EH (cell line): ENCODE measurements at places on chromosomes 6 and 20.

DNA sequence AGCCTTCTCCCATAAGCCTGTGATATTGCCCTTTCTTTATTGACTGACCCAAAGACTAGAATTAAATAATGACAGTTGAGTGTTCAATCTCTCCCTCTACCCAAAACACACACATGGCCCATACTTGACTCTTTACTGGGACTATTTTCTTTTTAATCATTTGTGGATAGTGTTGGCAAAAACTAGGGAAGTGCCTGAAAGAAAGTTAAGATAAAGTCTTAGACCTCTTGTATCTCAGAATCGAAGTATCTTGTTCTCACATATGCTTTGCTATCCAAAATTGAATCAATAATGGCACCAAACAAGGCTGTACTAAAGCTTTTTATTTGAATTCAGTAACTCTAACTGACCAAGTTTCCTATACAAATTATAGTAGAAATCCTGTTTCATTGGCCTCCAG lies 19.0 kb downstream of the TMEM244 start:
- no peak for DNase-seq

DNA sequence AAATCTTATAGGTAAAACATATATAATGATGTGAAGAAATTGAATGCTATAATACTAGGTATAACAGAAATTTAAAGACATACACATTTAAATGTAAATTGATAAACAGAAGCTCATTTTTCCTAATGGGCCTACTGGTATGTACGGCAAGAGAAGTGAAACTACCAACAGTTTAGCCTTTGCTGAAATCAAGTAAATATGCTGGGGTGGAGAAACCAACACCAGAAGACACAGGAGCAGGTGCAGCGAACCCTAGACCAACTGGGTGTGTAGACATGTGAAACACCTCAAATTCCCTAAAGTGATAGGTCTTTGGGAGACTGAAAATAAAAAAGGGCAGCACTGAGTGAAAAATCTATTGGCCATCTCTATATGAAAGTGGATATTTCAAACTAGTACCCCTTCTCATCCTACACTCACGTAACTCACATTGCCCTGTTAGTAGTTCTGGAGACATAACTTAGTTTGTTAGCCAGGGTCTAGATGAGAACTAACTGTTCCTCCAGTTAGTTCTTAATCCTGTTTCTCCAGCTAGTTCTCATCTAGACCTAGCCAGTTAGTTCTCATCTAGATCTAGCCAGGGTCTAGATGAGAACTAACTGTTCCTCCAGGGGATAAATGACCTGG lies 53.1 kb downstream of the SLC35D3 start:
- DNase-seq, result no peak

- DNase-seq, result no peak
These were observed 1006.8 kb upstream of the MANEA start for GRCh38 chr6:94570581-94570980.

GRCh38 chr20:4684837-4685413 lies 36.8 kb upstream of the PRND start:
- DNase-seq, result peak; percentile 73

DNA sequence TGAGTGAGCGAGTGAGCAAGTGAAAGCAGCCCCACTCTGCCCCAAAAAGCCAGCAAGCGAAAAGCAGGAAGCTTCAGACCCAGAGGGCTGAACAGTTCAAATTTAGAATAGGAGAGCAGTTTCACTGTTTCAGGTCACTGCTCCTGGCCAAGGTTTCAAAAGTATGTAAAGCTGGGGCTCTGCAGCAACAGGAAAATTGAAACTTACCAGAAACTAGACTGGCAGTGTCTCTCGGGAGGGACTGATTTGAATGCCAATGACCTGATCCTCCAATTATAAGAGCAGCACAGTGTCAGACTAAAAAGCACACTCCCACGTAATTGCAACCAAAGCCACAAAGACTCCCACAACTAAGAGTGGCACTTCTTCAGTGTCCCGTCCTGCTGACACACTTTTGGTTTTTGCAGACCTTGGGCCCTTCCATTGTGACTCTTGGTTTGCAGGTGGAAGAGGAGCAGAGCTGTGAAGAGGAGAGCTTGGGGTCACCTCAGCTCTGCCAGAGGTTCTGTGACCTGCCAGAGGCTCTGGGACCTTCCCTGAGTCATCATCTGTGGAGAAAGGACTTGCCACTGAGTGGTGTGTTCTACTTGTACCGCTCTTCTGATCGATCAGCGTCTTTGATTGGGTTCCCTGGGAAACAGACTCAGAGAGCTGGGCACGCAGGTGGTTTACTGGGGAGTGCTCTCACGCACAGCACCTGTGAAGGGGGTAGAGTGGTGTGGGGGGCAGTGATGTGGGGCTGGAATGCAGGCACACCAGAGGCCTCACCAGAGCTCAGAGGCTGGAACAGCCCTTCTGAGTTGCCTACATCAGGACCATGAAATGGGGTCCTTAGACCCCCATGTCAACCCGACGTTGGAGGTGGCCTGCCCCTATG lies 52.7 kb upstream of the PTGIS start:
- DNase-seq, result no peak

DNA sequence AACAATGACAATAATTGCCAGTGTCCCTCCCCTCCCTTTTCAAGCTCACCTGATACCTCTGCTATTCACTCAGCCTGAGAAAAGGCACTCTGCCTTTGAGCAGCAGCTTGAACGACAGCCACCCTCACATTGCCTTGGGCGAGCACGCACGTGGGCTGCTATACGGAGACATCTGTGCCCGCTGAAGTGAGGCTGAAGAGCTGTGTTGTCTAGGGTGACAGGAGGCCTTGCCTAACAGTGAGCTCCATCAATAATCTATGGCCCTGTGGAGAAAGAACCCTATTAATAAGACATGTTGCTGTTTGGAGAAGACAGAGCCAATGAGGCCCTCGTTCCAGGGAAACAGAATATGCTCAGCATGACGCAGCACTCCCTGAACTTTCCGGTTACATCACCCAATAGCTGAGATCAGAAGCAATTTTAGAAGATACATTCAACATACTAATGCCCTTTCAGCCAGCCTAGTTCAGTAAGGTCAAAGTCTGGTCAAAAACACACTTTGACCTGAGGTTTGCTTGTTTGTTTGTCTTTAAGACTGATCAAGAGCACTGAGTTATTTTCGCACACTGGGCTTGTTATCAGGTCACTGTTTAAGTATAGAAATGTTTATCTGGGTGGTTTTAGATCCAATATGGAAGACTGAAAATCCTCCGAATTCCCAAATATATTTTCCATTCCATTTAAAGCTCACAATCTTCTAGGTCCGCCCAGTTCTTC lies 30.6 kb downstream of the RBM24 start:
- DNase-seq, result peak; percentile 37

GRCh38 chr20:17887331-17888030 lies 81.1 kb downstream of the SNX5 start:
- DNase-seq, result no peak

DNA sequence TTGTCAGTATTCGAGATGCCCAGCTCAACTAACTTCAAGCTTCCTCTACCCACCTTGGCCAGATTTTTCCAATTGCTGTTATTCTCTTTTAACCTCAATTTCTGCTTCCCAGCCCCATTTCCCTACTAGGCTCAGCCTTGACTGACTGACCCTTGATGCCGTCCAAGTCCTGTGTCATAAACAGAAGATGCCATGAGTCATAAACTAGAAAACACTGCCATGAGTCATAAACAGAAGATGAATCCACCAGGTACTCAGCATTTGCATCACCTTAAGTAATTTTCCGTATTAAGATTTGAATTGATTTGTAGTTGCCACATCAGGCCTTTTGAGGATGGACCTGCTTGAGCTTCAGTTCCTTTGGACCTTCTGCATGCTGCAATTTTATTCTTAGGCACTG lies 123.8 kb downstream of the FAM83B start:
- no peak for DNase-seq

GRCh38 chr6:27777614-27778355 lies 134.4 kb downstream of the OR2B2 start:
- DNase-seq, result no peak

DNA sequence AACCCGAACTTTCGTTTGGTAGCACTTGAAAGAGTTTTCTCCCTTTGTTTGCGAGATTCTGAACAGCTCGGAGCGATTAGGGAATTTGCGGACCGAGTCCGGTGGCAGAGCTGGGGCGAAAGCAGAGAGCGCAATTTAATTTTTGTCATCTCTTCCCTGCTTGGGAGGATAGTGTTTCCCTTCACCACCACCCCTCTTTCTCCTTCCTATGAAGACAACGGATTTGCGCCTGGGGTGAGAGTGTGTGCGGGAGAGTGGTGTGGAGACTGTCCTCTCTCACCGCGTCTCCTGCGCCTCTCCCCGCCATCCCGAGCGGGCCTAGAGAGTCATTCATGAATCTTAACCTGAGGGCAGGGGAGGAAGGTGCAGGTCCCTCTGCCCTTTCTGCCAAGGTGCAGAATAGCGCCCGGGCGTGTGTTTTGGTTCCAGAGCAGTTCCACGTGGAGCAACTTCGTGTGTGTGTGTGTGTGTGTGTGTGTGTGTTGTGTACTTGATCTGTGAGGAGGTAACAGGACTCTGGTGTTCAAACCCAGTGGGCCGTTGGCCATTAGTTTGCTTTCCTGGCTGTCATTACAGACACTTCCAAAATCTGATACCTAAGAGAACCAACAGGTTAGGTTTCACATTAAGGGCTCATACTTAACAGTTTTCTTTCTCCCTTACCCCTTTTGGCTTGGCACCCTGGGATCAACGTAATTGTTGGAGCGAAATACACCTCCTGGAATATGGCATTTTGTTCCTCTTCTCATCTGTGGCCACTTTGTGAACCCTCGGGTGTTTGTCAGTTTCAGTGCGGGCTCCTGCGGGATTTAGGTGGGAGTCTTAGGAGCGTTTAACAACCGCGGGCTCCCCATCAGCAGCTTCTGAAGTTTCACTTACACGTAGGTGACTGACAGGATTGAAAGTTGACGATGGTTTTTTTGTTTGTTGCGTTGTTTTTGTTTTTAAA lies 1.8 kb downstream of the EYA4 start:
- DNase-seq, result no peak

- peak; percentile 75 for DNase-seq
These were observed 57.2 kb downstream of the GFRA4 start for GRCh38 chr20:3606021-3606420.

DNA sequence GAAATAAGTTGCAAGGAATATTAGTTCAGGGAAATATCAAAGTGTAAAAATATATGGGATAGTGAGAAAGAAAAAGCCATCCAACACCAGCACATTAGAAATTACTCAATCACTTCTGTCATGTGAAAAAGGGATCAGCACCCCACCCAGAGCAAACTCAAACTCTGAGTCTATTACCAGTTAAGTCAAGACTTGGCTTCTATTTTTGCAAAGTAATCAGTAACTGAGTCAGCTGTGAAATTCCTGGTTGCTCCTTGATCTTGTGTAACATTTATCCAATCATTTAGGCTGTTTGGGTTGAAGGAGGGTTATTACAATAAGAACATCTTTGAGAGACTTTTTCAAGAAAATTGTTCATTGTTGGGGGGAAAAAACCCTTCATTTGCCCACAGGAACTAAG lies 51.2 kb downstream of the SLC22A23 start:
- DNase-seq, result peak; percentile 30

GRCh38 chr6:31767096-31767645 lies 4.7 kb downstream of the SAPCD1 start:
- DNase-seq, result no peak

DNA sequence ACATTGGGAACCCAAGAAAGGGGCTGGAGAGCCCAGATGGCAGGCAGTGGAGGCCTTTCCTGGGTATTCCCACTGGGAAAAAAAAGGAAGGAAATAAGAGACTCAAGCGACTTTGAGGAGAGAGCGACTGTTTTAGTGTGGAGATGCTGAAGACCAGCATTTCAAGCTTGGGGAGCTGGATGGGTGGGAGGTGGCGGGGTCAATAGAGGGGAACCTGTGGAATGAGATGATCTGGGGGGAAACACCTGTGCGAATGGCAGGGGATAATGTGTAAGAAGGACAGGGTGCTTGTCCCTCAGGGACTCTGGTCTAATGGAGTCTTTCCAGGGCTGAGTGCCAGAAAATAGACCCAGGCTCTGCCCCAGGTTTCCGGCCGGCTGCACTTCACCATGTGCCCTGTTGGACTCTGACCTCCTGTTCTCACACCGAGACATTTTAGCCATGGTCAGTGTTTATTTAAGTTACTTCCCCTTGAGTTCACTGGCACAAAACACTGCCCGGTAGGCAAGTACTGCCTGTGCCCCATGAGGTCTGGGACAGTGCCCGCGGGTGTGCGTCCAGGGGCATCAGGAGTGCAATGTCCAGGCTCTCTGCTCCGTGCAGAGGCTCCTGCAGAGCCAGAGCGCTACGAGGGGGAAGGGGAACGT lies 50.4 kb upstream of the NKX2-2 start:
- DNase-seq, result no peak

DNA sequence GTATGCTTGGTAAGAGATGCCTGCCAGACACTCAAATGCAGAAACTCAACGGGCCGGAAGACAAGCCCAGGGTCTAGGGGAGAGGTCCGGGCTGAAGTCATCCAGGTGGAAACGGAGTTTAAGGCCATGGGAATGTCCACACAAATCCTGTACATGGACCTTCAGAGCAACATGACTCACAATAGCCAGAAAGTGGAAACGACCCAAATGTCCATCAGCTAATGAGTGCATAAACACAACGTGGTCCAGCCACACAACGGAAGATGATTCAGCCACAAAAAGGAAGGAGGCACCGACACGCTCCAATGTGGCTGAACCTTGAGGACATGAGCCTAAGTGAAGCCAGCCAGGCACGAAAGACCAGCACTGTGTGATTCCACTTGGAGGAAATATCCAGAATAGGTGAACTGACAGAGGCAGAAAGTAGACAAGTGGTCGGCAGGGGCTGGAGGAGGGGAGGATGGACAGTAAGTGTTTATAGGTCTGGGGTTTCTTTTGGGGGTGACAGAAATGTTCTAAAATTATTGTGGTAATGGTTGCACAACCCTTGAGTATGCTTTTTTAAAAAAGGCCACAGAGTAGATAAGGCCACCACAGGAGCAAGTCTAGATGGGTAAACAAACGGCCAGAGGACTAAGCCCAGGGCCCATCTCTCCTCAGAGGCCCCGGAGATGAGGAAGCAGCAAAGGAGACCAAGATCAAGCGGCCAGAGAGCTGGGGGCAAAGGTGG lies 105.6 kb downstream of the PREX1 start:
- DNase-seq, result peak; percentile 74

DNA sequence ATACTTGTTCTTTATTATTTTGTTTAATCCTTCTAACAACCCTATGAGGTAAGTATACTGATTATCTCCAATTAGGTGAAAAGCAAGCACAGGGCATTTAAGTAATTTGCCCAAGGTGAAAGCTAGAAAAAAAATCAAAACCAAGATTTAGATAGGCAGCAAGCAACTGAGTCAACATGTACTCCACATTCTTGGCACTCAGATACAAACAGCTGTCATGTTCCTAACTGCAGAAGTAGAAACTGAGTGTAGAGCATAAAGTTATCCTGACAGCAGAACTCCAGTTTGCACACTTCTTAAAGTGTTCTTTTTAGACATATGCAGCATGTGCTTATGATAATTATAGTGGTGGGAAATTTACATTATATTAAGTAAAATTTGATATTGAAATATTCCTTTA lies 278.1 kb downstream of the MEI4 start:
- DNase-seq, result no peak

- DNase-seq, result no peak
These were observed 410.3 kb upstream of the SLC35B3 start for GRCh38 chr6:8845690-8846089.

DNA sequence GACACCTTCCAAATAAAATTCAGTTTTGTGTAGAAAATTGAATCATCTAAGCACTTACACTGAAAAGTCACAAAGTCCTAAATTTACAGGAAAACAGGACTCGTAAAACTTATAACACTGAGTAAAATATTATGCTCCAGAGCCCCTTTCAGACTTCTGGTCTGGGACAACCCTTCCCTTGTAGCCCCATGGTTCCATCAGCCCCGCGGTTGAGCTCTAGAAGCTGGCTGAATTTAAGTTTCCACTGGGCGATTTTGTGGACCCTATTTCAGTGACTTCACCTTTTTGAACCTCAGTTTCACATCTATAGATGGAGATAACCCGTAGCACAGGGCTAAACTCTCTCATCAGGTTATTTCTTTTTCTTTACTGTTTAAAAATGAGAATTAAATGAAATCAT lies 117.7 kb upstream of the BACH2 start:
- DNase-seq, result no peak
